ENCODE measurements at places on chromosomes 2 and 18.

- DNase-seq, result no peak
These were observed 790.3 kb downstream of the ERBB4 start for GRCh38 chr2:211748339-211748738.

- no peak for DNase-seq
These were observed 84.4 kb upstream of the PPP1CB start for GRCh38 chr2:28667261-28667660.

DNA sequence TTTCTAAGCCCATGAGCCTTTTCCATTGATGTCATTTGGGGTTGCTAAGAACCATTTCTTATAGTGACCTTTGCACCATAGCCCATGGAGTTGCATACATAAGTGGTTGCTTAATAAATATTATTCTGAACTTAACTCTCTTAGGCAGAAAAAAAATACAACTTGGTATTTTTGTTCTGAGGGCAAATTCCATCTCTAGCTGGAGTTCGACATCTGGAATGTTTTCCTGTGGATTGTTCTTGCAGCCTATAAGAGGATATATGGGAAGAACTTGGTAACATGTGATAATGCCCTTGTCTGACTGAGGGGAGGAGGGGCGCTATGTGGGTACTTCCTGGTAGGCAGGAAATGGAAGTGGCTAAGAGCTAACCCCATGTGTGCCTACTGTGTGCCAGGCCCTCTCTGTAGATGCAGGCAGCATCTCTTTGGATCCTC lies 20.7 kb downstream of the IGFBP2 start:
- no peak for DNase-seq

DNA sequence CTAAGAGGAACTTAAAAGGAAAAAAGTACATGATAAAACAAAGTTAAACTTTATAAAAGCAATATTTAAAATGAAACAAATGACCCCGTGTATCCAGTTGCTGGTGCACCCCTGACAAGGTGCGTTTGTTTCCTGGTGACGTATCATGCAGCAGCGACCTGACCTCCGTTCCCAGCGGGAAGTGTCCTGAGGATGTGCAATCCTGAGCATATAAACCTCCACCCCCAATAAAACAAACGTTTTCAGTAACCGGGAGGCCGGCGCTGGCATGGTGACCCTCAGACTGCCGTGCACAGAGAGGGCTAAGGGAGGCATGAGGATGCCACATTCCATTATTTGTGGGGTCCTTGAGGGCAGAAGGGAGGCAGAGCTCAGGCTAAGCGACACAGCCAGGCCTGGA lies 14.8 kb downstream of the SLC66A2 start:
- no peak for DNase-seq

GRCh38 chr2:132415915-132416722 lies 486 bp upstream of the GPR39 start:
- DNase-seq, result peak; percentile 25

DNA sequence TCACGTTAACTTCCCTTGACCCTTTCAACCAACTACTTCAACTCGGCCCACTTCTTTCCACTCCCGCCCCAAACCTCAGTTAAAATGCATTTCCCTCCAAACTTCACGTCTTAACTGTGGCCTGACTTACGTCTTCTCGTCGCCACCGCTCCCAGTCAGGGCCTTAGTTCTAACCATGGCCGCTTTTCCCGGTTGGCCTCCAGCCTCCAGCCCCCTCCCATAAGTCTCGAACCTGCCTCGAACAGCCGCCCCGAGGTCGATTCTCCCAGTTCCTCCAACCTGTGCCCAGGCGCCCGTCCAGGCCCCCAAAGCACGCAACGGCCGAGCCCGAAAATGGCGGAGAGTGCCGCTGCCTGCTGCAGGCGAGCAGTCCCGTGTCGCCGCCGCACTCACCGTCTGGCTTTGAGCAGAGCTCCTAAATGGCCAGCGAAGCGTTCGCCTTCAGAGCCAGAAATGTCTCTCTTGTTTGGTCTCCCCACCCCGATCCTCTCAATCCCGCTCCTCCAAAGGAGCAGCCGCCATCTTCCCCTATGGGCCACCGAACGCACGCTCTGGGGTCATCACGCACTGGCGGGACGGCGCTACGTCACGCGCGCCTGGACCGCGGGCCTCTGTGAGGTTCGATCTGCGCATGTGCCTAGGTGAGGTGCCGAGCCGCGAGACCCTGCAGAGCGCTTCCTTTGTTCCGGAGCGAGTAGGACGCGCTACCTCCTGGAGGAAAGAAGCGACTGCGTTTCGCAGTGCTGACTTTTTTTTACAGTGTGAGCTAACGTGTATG lies at the start of gene WDR33:
Gene WDR33 (minus strand): TSS at position 553 of the 778 bp plus-strand sequence. CDS start 40,190 bp downstream, outside the sequence.
- peak; percentile 93 for DNase-seq

DNA sequence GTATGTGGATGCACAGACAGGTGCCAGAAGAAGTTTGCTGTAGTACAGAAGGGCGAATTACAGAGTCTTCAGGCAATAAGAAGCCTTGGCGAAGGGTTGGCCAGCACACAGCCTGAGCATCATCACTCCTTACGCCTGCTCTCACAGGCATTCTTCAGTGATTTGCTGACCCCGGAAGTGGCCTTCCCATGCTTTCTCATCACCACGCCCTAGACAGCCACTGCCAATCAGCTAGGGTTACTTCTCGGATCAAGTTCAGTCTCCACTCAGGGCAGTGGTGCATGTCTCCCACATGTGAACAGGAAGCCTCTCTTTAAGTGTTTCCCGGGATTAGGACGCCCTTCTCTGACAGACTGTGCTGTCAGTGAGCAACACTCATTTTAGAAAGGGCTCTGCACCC lies 81.8 kb downstream of the C1QL2 start:
- no peak for DNase-seq

GRCh38 chr18:1488394-1488793 lies 583.7 kb downstream of the ADCYAP1 start:
- DNase-seq, result no peak

DNA sequence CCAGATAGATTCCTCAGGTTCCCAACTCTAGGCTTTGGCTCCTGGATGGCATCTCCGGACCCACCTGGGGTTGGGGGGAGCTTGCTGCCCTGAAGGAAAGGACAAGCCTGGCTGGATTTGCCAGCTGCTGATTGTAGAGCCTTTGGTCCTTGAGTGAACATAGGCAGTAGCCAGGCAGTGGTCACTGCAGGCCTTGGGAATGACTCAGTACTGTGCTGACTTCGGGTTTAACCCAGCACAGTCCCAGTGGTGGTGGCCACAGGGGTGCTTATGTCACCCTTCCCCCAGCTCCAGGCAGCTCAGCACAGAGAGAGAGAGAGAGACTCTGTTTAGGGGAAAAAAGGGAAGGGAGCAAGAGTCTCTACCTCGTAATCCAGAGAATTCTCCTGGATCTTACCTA lies 27.7 kb upstream of the ACTR2 start:
- DNase-seq, result no peak

DNA sequence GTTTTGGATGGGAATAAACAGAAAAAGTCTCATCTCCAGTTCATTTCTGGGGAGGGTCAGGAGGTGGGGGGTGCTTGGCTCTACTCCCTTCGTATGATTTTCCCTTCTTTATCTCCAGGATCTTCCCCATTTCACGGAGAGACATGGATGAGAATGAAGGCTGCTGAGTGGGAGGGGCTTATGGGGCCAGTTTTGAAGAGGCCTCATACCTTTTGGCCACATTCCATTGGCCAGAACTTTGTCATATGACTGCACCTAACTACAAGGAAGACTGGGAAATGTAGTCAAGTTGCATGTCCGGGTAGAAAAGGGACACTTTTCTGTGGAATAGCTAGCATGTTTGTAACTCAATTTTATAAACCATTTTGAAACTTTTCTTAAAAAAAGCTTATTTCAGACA lies 117.6 kb downstream of the NEDD4L start:
- DNase-seq, result no peak

- DNase-seq, result no peak
These were observed 127.4 kb downstream of the CDC42EP3 start for GRCh38 chr2:37543999-37544557.

DNA sequence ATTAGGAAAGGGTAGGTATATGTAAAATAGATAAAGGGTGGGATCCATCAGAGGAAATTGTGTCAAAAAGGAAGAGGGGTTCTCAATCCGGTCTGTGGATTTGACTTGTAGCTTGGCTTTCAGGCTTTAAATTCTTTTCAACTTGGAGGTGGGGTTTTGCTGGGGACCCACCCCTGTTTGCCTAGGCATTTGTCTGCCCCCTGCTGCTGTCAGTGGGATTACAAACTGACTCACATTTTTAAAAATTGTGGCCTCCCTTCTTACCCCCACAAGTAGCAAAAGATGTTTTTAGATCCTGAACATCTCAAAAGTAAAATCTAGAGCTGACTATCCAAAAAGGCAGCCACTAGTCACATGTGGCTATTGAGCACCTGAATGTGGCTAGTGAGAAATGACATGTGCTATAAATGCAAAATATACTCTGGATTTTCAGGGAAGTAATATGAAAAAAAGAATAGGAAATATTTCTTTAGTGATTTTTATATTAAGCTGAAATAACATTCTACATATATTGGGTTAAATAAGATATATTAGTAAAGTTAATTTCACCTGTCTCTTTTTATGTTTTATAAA lies 178.9 kb downstream of the GFPT1 start:
- no peak for DNase-seq

- no peak for DNase-seq
These were observed 451.4 kb upstream of the ST6GAL2 start for GRCh38 chr2:107337209-107337898.

GRCh38 chr2:36561237-36561944 lies 36.6 kb downstream of the FEZ2 start:
- DNase-seq, result no peak

DNA sequence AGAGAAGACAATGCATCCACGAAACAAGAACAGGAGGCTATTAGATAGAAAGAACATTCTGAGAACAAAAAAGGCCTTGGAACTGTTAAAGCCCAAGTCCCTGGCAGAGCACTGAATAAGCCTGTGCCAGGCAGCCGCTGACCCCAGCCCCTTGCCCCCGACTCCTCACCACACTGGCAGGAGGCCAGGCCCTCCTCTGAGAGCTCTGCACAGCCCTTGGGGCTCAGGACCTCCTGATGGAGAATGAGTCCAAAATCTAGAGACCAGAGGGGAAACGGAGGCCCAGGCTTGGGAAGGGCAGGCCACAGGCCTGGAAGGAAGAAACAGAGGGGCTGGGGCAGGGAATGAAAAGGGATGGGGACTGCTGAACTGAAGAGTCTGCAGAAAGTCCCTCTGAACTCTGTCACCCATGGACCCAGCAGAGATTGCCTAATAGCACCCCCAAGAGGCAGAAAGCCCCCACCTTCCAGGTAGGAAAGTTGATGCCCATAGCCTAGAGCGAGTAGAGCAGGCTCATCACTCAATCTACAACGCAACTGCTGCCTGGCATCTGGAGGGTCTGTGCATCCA lies 18.3 kb upstream of the TNS1 start:
- peak; percentile 24 for DNase-seq

DNA sequence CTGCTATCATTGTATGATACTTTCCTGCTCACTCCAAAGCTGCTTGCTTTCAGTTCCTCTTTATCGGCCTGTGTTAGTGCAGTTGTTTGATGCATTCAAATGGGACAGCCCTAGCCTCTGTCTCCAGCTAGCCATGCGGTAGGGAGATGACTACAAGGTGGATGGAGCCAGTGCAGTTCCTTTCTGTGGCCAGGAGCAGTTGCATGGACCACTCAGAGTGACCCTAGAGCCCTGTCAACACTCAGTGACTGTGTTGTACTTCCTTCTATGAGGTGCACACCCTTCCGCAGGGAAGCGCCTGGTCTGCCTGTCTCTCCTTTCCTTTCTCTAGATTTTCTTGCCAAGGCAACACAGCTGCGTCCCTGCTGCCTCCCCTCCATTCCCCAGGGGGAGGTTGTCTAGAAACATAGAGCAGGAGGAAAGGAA lies 33.8 kb downstream of the KCNS3 start:
- DNase-seq, result no peak

- no peak for DNase-seq
These were observed 385.4 kb upstream of the RND3 start for GRCh38 chr2:150872756-150873395.

DNA sequence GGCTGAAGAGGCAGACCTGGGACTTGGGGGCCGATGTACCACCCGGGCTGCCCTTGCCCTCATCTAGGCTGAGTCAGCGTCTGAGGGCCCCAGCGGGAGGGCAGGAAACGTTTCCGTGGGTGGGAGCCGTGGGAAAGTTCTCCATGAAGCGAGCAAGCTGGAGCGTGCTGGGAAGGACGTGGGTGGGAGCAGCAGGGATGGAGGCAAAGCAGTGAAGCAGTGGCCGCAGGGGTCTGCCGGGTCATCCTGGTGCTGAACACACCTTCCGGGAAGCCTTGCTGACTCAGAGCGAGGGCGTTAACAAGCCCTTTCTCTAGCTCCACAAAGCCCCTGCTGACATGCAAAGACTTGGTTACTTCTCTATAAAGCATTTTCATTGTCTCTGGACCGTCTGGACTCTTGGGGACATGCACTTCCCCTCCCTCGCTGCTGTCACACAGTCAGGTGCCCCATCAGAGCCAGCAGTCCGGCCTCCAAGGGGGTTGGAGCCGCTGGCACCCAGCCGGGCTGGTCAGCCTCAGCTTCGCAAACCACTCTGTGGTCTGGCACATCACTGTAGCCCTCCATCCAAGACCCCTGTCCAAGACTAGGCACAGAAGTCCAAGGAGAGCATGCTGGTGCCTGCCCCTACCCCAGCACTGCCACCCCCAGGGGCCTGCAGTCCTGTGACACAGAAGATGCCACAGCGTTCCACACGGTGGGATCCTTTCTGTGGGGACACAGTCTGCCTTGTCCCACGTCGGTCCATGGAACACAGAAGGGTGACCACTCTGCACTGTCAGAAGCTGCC lies 115.1 kb upstream of the GPC1 start:
- peak; percentile 50 for DNase-seq

- DNase-seq, result no peak
These were observed 95.3 kb downstream of the DPP10 start for GRCh38 chr2:114537777-114538176.

GRCh38 chr2:36672199-36672598 lies 24.3 kb upstream of the VIT start:
- no peak for DNase-seq

- DNase-seq, result no peak
These were observed 19.1 kb upstream of the ARHGAP25 start for GRCh38 chr2:68715353-68716041.

DNA sequence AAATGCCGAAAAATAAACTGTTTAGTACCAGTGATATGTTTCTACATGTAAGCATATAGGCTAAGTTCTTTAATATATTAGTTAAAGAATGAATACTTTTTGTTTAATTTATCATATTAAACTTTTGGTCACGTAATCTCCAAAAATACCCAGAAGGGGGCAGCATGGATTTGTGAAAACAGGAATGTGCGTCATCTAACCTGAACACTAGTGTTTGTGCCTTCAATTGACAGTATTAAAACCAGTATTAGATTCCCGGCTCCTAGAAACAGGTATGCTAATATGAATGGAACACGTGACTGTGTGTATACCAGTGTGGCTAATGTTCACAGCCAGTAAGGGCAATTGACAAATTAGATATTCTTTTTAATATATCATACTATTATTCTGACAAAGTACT lies 51.8 kb downstream of the WDR7 start:
- DNase-seq, result no peak
